ENCODE measurements at places on chromosomes 3 and 15.
A peak's percentile ranks its signal among the peaks of the same experiment; 100 is the strongest.

- no peak for DNase-seq
These were observed 9.1 kb downstream of the FES start for GRCh38 chr15:90893175-90894090.

DNA sequence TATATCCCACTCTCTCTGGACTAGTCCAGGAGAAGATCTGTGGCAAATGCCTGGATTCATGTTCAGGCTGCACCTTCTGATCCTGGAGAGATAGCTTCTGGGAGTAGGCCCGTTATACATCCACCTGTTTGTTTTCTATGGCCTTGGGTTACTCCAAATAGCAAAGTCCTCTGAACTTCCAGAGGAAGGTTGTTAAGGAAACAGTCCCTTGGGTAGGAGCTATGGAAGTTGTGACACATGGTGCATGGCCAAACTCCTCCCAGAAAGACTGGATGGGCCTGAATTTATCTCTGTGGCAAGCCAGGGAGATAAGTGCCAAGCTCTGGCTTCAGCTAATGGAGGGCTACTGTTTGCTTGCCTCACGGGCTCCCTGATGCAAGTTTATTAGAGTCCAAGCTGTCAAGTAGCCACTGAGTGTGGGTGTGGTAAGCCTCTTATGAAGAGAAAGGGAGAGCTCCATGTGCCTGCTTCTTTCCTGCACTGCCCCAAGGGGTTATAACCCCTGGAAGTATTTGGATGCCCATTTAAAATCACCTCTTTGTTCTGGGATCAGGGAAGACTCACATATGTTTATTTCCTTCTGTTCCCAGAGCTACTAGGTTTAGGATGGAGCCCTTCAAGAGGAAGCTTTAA lies 328.7 kb upstream of the ATP11B start:
- DNase-seq, result no peak

- DNase-seq, result peak; percentile 49
These were observed 6.3 kb downstream of the RPP25 start for GRCh38 chr15:74950078-74950908.

GRCh38 chr15:67107014-67107812 lies 41.8 kb downstream of the SMAD3 start:
- peak; percentile 88 for DNase-seq

- peak; percentile 14 for DNase-seq
These were observed 258.7 kb upstream of the TGFBR2 start for GRCh38 chr3:30347679-30348216.

DNA sequence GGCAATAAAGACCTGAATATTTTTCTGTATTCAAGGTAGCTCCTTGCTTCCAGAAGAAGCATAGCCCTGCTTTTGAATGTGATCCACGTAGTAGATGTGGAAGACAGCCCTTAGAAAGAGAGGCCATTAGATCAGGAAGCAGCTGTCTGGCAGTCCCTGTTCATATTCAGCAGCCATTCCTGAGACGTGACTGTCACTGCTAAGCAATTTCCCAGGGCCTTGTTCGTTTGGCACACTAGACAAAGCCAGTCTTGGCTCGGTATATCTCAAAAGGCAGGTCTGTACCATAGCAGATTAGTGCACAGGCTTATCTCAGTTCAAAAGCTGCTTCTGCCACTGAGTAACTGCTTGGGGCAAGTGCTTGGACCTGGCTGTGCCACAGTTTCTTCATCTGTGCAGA lies 287.8 kb upstream of the MCTP2 start:
- DNase-seq, result no peak

DNA sequence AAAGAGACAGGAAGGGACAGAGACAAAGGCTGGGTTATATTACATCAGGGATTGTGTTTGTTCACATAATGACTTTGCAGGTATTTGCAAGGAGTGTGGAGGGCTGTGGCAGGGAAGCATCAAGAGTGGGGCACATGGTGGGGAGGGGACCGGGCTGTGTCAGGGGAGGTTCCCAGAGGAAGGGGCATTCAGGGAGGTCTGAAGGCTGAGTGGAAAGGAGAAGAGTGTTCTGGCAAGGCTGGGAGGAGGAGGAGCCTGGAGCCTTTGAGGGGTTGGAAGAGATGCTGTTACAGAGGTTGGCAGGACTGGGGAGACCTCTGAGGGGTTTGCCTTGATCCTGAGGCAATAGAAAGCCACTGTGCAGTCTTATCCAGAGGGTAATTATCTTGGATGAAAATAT lies 49.4 kb downstream of the EXOG start:
- DNase-seq, result no peak

DNA sequence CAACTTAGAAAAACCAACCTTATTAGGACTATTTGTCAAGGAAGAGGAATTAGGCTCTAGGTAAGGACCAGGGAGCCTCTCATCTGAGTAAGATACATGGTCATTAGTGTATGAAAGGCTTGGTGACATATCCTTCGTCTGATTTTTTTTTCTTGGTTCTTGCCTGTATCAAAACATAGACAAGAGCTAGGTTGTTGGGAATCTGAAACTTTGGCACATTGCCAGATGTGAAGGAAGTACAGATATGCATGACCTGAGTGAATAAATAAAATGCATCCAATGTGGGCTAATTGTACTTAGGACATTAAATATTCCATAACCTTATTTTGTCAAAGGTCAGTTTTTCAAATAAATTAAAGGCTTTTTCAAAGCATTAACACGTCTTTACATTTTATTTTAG lies 151.8 kb downstream of the SYNPR start:
- no peak for DNase-seq

- no peak for DNase-seq
These were observed 10.4 kb downstream of the SEMA6D start for GRCh38 chr15:47727676-47728075.

GRCh38 chr15:43749690-43750345 lies 3.6 kb downstream of the PDIA3 start:
- no peak for DNase-seq

- DNase-seq, result peak; percentile 25
These were observed 1264.3 kb upstream of the ALCAM start for GRCh38 chr3:104102386-104102785.

GRCh38 chr3:57059411-57059810 lies 1.1 kb upstream of the SPATA12 start:
- DNase-seq, result no peak

DNA sequence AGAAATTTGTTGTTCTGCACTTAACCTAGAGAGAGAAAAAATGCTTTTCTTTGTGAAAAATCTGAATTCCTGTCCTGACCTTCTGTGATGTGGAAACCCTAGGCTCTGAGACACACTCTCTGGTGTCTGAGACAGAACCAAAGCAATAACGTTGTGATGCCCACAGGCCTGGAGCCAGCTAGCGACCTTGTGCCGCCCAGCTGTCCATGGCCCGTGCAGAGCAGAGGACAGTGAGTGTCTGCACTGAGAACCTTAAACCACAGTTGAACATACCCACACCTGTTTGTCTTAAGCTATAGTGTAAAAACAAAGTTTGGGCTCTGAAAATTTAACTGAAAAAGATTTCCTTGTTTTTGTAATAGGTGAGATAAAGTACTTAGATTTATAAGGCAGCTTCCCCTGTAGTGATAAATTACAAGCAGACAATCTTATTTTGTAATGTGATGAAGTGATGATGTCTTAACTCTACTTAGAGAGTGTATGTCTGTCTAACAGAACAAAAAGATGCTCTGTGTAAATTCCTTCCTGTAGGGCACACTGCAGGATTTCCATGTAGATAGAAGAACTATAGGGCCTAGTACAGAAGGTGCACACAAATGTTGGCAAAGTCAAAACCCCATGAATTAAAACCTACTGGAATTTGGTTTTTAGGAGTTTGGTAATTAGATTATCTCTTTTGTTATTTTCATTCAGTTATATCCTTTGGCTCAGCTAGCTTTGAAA lies 62.7 kb downstream of the SNRK start:
- no peak for DNase-seq

All from fibroblast of gingiva (primary cell).